Umbilical cord (tissue), 2 donors: ENCODE measurements at places on chromosomes 2 and 18. TPM values are rescaled to one million over a fixed set of nuclear protein-coding genes. Genes with fewer than 3 reads are reported as not detected.

The CTAGE1 gene
- total RNA-seq: 8.9 TPM

The BOLL gene
- 5.5 TPM for total RNA-seq

The BCL2 gene
- total RNA-seq: 27.9 TPM

DNA sequence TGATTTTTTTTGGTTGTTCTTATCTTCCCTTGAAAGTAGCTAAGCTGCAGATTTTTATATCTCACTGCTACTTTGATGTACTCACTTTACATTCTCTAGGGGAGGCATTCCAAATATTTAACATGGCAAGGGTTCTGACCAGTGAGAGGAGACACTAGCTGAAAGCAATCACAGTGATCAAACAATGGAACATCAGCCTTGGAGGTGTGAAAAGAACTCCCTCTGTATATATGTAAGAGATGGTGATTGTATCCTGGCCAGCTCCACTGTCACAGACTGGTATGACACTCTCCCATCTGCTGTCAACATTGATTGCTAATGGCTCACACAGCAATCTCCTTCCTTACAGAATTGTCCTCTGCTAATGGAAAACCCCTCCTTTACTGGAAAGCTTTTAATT, 291.7 kb upstream of the CDH19 start:
- no peak for DNase-seq

DNA sequence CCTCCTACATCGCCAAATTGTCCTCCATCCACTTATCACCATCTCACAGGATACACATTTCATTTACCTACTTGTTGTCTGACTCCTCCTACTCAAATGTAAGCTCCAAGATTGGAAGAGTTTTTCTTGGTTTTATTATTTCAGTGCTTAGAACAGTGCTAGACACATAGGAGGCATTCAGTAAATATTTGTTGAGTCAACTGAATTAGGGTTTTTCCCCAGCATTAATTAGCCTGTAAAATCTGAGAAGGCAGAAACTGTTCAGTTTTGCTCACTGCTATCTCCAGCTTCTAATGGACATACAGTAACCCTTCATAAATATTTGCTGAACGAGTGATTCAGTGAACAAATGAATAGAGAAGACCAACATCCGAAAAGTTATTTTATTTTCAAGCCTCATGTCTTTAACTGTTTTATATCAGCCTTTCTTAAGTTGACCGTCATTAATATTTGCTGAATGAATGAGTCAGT, 800 bp downstream of the TTC21B start:
- DNase-seq: peak; percentile 12

- DNase-seq: peak; percentile 100
Measured at GRCh38 chr2:64750817-64751285, 97.1 kb upstream of the SERTAD2 start.

- no peak for DNase-seq
Measured at GRCh38 chr18:37783771-37784170, 218.2 kb upstream of the CELF4 start.

- DNase-seq: peak; percentile 72
Measured at GRCh38 chr2:72895759-72896281, 8.6 kb downstream of the SPR start.

DNA sequence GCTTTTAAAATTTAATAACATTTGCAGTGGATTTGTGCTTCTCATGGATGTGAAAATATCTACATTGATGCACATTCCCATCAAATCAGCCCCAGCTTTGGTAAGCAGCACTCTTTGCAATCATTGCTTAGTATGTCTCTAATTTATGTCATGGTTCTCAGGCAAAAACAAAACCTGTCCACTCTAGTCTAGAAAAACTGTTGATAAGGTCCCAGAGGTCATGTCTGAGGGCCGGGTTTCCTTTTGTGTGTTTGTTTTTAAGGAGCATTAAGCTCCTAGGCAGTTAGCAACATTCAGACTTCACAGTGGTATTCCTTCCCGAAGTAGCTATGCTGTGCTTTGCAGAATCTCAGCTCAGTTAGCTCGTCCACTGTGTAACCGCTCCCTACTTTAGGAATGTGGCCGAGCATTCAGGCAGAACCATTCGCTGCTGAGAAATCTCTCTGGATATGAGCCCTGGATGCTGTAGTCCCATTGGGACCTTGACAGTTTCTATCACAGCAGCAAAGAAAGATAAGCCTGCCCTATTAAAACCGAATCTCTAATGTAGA, 4.0 kb downstream of the DIPK1C start:
- peak; percentile 88 for DNase-seq

- no peak for DNase-seq
Measured at GRCh38 chr2:25286723-25287483, 54.8 kb downstream of the DNMT3A start.

GRCh38 chr2:215728504-215729065, 284.8 kb downstream of the MREG start:
- DNase-seq: peak; percentile 36

- no peak for DNase-seq
Measured at GRCh38 chr2:9745153-9745899, 97.9 kb upstream of the TAF1B start.
